Amniotic stem cell (primary cell): ENCODE measurements at places on chromosomes 6 and 20.

GRCh38 chr6:142737368-142738034 is 207.5 kb downstream of the HIVEP2 start:
- DNase-seq = no peak

- no peak for DNase-seq
These were observed 103.4 kb downstream of the LRRC1 start for GRCh38 chr6:53898026-53898795.

GRCh38 chr6:20584100-20584731 is 50.0 kb downstream of the CDKAL1 start:
- DNase-seq = no peak

DNA sequence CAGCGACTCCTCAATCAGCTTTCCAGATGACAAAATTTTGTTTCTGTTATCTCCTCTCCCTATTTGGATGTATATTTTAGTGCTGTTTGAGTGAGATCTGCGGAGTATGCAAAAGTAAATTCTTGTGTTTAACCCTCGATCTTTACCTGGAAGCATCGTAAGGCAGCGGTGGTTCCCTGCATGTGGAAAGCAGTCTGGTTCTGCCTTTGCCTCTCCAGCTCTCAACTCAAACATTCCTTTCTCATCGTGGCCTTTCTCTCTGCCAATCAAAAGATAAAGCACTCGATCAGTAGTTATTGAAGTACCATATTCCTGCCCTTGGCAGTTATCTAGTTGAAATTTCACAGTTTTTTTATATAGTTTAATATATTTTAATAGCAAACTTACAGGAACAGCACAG is 44.0 kb upstream of the BTN3A2 start:
- DNase-seq = no peak

DNA sequence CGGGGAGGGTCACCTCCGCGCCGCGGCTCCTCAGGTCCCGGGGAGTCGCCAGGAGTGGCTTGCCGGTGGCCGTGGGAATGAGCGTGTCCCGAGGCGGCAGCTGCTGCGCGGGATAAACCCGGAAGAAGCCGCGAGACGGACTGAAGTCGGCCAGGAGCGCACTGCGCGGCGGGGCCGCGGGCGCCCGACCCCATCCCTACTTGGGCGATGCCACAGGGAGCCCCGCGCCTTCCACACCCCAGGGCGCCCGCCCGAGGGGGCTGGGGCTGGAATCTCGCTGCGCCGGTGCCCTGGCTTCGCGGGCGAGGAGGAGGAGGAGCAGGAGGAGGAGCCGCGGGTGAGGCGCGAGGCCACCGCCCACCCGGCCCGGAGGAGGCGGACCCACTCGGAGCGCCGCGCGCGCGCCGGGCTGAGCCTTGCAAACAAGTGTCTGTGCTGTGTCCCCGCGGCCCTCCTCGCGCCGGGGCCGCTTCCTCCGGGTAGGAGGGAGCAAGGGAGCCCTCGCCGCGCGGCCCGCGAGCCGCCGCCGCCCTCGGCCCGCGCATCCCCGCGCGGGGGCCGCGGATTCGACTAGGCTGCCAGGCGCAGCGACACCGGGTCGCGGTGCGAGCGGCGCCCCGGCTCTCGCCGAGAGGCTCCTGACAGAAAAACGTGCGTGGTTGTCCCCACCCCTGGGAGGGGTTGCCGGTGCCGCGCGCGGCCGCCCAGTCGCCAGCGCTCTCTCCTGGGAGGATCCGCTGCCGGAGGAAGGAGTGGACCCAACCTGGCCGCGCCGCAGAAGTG is at the start of gene ZDHHC14:
Gene ZDHHC14 (plus strand): TSS at position 412 of the 783 bp plus-strand sequence.
- peak; percentile 69 for DNase-seq

DNA sequence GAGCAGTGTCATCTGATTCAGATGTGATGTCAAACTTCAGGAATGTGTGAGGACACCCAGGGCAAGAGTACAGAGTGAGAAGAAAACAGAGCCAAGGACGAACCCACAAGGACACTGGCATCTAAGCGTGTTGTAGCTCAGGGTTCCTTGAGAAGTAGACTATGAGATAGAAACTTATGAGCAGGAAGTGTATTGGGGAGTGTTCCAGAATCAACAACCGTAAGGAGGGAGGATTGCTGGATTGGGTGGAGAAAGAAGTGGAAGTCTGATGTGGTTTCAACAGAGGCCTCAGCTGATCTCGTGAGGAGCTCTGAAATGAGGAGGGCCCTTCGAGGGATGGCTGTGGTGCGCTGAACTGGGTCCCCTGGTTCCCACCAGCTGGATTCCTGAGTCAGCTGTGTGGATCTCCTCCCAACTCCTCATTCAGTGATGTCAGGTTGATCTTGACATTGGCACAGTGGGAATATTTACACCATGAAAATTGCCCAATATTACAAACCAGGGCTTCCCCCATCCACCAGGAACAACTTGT is 25.7 kb upstream of the IGF2R start:
- DNase-seq = no peak

GRCh38 chr6:97816526-97816925 is 533.5 kb upstream of the MMS22L start:
- DNase-seq = no peak

DNA sequence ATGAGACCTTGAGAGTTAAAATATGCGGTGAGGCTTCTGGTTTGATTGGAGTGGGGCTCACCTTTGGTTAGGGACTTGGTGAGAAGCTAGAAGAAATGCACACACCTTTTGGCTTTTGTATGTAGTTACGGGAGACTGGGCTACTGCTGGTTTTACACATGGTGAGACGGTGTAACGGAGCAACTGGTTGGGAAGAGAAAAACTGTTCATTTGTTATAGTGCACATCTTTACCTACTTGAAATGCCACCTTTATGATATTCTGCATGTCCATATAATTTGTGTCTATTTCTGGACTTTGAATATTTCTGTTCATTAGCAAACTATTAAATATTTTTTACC is 31.6 kb downstream of the TIAM2 start:
- DNase-seq = no peak

DNA sequence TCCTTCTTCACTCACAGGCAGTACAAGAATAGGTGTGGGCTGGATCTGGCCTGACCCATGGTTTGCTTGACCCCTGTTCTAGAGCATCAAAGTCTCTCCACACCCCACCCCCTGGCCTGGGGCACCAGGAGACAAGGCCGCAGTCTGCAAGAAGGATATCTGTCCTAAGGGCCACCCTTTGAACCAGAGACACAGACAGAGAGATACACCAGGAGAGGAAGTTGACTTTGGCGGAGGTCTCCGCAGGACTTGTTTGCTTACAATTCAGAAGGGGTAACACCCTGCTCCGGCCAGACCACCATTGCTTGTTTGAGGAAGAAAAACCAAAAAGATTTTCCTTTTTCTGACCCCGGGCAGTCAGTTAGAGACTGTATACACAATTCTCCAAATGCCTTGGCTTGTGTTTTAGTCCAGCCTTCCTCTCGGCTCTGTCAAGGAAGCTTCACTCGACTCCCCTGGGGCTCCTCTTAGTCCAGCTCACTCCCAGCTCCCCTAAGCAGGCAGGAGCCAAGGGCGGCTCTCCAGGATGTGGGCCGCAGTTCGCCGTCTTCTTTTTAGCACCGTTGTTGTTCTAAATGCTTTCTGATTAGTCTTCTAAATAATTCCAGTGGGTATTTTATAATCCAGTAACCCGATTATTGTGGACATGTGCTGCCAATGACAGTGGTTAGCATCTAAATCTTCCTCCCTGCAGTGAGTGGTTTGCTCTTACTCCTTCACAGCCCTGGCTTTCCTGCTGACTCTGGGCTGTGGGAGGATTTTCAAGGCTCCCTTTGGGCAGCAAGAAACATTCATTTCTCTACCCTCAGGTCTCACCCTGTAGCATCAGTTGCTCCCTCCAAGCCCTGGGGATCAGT is 58.6 kb upstream of the MRPS10 start:
- no peak for DNase-seq

- DNase-seq = peak; percentile 34
These were observed 62.6 kb downstream of the FAM50B start for GRCh38 chr6:3911614-3912336.

GRCh38 chr6:33623895-33624381 is 2.8 kb downstream of the ITPR3 start:
- DNase-seq = no peak

DNA sequence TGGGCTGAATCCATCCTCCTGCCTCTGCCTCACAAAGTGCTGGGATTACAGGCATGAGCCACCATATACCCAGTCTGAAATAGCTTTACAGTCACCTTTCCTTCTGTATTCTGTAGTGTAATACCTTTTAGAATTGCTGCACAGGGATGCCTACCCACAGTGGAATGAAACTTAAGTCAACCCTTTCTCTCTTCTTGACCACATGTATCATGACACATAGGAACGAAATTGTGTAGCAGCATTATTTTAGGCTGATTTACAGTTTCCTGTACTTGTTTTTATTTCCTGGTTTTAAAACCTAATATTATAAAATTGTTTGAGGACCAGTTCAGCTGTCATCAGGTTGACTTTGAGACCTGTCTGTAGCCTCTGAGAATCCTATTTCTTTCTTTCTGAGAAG is 297.8 kb downstream of the ZFAND3 start:
- no peak for DNase-seq
